ENCODE measurements at places on chromosomes 1 and 21.

DNA sequence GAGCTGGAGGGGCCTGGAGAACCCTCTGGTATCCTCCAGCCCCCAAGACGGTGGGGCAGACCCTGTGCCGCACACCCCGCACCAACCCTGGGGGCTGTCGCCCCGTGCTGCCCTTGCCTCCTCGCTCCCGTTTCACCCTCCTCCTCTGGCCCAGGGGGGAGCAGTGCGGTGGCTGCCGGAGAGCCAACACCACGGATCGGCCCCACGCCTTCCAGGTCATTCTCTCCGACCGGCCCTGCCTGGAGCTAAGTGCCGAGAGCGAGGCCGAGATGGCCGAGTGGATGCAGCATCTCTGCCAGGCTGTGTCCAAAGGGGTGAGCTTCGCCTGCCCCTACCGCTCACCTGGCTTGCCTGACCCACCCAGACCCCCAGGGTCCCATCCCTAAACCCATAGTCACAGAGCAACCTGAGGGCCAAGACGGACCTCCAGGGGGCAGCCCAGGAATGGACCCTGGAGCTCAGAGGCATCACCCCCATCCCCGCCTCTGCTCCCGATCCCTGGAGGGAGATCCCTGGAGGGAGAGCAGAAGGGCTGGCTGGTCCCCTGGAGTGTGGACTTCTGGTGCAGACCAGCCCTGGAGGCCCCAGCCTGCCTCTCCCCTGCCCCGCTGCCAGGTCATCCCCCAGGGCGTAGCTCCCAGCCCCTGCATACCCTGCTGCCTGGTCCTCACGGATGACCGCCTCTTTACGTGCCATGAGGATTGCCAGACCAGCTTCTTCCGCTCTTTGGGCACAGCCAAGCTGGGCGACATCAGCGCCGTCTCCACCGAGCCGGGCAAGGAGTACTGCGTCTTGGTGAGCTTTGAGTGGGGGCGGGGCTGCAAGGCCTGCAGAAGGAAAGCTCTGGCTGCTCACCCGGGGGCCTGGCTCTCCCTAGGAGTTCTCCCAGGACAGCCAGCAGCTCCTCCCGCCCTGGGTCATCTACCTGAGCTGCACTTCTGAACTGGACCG, 4.0 kb upstream of the SLC25A34 start:
- no peak for DNase-seq

GRCh38 chr1:78005448-78005722, 646 bp downstream of the DNAJB4 start:
- no peak for DNase-seq

DNA sequence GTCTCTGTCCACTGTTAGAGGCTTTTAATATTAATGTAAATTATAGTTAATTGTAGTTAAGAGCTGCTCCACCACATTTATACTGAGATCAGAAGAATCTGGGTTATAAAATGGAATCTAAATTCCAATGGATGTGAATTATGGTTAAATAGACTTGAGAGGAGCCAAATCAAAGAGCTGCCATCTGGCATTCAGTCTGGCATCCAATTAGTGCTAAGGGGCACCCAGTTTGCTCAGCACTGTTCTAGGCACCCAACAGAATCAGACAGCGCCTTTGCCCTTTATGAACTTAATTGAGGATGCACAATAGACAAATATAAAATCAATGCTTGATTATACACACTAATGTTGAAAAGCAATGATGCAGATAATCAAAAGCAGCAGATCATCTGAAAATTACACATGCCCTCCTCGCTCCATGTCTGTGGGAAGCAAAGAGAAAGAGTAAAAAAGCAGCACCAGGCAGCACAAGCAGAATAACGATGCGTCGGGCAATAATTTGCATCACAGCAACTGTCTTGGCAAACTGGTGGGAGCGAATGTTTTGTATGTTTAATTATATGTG, 310.1 kb downstream of the BRINP2 start:
- DNase-seq = no peak

DNA sequence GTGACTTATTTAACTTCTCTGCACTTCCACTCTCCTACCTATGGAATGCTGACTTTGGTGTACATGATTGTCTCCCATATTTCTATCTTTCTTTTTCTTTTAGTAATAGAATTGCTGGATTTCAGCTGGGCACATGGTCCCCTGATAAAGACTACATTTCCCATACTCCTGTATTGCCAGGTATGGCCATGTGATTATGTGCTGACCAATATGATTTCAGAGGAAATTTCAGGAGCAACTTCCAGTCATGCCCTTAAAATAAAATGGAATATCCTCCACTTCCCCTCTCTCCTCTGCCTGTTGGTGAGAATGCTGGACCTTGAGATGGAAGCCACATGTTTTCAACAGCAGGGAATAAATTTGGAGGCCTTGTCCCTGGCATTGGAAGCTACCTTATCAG, 130.7 kb upstream of the IGSF21 start:
- DNase-seq = no peak

DNA sequence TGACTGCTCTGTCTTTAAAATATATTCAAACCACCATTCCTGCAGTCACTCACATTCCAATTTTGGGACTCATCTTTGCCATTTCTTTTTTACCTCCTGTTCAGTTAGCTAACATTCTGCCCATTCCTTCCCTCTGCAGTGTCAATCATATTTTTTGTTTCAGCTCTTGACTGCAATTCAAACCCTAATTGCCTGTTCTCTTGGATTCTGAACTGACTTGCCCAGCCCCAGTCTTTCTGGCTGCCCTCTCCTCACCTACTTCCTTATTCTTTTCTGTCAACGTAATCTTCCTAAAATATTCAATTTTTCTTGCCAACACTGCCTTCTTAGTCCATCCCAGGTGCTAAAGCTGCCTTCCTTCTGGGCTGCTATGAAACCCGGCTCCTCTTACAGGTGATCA, 6.1 kb downstream of the PRDM2 start:
- no peak for DNase-seq

DNA sequence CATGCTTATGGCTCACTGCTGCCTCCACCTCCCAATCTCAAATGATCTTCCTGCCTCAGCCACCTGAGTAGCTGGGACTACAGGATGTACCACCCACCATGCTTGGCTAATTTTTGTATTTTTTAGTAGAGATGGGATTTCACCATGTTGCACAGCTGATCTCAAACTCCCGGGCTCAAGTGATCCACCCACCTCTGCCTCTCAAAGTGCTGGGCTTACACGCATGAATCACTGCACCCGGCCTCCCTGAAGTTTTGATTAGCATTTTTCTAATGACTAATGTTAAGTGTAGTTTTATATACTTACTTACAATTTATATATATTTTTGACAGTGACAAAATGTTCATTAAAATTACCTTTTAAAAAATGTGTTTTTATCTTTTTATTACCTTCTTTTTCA, 41.1 kb downstream of the ZNF678 start:
- DNase-seq = no peak

GRCh38 chr1:211606914-211607753, 28.2 kb upstream of the SLC30A1 start:
- peak; percentile 40 for DNase-seq

DNA sequence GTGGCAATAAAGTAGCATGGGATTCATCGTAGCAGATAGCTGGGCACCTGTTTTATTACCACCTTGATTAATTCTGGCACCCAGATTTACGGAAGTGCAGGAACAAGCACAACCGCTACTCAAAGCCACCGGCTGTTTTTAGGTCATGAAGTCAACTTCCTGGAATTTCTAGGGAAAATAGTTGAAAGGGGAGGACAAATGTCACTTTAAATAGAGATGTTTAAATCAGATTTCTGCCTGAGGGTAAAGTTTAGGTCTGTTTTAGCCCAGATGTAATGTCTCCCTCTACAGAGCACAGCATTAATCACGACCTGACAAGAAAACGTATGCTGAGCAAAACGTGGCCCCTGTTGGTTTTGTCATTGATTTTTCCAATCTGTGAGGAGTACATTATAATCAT, 8.0 kb downstream of the ADGRL2 start:
- DNase-seq = no peak

GRCh38 chr21:24197132-24197643, 1410.1 kb downstream of the MRPL39 start:
- no peak for DNase-seq

DNA sequence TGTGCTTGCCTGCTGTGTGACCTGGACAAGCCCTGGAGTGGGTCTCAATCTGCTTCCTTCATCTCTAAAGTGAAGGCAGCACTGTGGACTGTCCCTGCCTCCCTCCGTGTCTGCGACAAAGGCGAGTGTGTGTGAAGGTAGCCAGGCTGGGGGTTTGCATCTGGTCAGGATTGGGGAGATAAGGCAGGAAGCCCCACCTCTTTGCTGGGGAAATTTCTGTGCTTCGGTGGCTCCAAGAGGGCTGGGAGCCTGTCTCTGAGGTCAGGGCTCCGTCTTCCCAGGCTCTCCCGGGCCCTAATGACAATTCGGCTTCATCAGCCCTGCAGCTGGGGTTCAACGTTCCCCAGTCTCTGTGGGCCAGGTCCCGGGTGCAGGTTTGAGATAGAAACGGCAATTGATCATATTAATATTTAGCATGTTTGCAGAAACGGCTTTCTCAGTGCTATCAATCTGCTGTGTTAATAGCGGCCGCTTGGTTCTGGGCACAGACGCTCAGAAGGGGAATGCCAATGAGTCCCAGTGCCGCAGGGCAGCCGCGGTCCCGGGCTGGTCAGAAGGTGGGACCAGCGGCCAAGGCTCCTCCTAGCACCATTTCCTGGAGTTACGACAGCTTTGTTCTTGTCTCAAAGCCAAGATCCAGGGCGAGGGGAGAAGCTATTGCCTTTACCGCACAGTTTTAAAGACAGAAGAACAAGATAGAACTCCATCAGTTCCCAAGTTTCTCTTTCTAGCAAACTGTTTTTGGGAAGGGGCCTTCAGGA, 105.7 kb downstream of the PRDM16 start:
- DNase-seq = no peak

DNA sequence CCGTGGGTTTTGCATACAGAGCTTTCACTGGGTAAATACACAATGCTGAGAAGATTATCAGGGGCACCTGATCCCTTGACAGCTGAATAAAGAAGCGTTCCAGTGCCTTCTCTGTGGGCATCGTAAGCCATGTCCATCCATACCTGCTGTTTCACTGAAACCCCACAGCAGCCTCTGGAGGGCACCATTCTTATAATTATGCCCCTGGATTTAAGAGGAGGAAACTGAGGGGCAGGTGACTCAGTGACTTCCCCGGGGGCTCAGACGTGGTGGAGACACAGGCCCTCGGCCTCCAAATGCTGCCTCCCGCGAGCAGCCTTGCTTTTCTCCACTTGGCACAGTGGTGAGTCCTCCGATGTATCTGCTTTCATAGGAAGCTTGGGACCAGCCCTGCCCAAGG, 56.7 kb downstream of the B3GALT5 start:
- DNase-seq = no peak

- DNase-seq = no peak
These were observed 428.2 kb downstream of the MRPL39 start for GRCh38 chr21:25179116-25179515.

- DNase-seq = no peak
These were observed 71.8 kb upstream of the MACF1 start for GRCh38 chr1:39132505-39133339.

GRCh38 chr1:195332102-195332501, 1276.1 kb downstream of the KCNT2 start:
- no peak for DNase-seq

DNA sequence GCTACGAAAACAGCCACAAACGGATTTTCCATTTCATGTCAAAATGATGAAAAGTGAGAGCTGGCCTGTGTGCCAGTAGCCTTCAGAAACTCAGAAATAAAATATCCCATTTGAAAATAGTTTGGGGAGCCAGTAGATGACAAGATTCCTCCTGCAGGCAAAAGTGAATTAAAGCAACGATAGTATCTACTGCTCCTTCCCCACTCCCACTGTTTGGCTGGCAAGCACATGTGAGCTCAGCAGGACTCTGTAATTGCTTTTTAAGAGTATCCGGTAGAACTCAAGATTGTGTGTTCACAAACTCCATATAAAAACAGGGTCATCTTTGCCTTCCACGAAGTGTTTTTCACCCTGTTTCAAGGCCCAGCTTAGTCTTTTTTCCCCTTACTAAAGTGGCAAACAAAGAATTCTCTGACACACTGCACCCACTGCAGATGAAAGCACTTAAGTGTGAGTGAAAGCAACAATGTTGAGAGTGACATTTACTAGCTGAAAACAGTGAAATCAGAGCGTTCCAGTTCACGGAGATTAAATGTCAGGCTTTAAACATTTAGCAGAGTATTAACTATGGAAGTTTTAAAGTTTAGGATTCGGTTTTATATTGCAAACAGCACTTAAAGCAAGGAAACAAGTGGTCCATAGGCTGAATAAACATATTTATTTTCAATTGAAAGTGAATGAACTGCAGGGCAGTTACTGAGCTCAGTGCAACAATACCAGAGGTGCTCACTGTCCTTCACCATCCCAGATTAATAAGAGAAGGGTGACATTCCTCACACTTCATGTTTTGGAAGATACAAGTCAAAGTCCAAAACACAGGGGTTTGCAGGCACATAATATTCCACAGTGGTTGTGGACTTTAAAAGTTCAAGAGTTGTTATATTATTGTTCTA, 70.0 kb downstream of the ALG14 start:
- no peak for DNase-seq

GRCh38 chr1:234861761-234862160, 251.8 kb upstream of the IRF2BP2 start:
- no peak for DNase-seq

DNA sequence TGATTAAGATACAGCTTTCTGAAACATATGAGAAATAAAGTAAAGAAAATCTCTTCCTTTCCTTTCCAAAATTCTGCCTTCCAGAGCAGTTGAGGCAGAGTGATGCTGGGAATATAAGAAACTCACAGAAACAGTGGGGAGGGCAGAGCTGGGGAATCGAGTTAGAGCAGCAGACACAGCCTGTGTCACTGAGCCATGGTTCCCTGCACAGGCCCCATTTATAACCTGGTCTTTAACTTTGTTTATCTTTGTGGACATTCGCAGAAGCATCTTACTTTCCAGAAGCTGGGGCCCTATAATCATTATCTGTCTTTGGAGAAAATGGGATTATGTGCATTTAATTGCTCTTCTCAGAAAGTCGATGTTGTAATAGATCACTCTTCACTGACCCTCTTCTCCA, 349.1 kb downstream of the SETD4 start:
- no peak for DNase-seq

GRCh38 chr1:184590163-184590750, 164.4 kb downstream of the EDEM3 start:
- no peak for DNase-seq

GRCh38 chr1:932776-933602, 9.3 kb downstream of the SAMD11 start:
- DNase-seq = no peak

- no peak for DNase-seq
These were observed 173.6 kb upstream of the KCTD3 start for GRCh38 chr1:215393476-215393875.

Measured in activated CD4-positive, alpha-beta memory T cell treated with anti-CD3 and anti-CD28 coated beads for 36 hours (primary cell).